ENCODE measurements at places on chromosomes 1 and 21. TPM values are rescaled to one million over a fixed set of nuclear protein-coding genes. Genes with fewer than 3 reads are reported as not detected.

The DNAI4 gene
- 2.7 TPM for total RNA-seq

DNA sequence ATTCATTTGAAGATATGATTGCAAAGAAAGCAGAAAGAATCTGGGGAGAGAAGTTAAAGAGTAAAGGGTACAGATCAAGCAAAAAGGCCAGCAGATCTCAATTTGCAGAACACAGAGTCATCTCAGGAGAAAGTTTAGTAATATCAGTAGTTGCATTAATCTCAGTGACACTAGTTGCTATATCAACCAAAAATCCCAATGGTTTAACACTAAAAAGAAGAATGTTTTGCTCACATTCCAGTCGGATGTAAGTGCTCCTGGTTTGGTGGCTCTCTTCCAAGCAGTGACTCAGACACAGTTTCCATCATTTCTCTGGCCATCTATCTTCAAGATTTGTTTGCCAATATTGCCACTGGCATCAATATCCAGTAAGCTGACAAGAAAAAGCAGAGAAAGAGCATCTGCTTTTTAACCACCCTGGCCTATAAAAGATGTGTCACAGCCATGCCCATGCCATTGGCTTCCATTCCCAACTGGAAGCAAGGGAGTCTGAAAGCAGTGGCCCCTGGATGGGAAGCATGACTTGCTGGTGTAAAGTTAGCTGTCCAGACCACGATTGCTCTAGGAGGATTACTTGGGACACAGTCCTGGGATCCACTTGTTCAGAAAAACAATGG lies 45.5 kb upstream of the AIM2 start:
- DNase-seq = no peak

DNA sequence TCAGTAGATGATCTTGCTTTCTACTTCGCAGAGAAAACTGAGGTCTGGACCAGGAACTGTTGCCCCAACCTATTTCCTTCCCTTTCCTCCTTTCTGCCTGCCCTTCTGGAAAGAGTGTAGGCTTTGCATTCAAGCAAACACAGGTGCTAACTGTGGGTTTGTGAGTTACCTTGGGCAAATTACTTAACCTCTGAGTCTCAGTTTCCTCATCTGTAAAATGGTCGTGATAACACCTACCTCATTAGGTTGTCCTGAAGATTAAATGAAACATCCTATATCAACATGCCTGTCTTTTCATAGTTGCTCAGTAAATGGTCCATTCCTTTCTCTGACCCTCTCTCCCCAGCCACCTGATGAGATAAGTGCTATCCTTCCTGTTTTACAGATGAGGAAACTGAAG lies 9.5 kb upstream of the BLACAT1 start:
- no peak for DNase-seq

GRCh38 chr21:28523367-28523766 lies 469.3 kb downstream of the LTN1 start:
- DNase-seq = no peak

GRCh38 chr1:47776667-47777131 lies 220.5 kb downstream of the TRABD2B start:
- DNase-seq = no peak

DNA sequence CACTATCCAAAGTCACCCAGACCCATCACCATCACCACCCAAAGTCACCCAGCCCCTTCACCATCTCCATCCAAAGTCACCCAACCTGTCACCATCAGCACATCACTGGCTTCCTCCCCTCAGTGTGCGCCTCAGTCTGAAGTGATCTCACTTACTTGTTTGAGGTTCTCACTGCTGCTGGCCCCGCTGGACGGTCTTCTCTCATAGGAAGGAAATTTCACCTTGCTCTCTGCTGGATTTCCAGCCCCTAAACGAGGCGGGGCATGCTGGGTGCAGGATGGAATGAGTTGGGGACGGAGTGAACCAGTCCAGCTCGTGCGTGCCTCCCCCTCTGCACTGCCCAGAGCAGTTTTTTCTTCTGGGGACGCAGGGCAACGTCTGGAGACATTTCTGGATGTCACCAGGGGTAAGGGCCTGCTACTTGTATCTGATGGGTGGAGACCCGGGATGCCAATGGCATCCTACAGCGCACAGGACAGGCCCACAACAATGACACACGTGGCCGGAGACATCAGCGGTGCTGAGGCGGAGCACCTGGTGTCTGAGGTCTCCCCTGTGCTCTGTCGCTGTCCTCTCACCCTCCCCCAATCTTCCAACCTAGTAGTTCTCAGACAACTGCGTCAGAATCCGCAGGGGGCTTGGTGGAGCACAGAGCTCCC lies 38.6 kb downstream of the PDE9A start:
- no peak for DNase-seq

The TMEM81 gene
- total RNA-seq = 3.0 TPM

DNA sequence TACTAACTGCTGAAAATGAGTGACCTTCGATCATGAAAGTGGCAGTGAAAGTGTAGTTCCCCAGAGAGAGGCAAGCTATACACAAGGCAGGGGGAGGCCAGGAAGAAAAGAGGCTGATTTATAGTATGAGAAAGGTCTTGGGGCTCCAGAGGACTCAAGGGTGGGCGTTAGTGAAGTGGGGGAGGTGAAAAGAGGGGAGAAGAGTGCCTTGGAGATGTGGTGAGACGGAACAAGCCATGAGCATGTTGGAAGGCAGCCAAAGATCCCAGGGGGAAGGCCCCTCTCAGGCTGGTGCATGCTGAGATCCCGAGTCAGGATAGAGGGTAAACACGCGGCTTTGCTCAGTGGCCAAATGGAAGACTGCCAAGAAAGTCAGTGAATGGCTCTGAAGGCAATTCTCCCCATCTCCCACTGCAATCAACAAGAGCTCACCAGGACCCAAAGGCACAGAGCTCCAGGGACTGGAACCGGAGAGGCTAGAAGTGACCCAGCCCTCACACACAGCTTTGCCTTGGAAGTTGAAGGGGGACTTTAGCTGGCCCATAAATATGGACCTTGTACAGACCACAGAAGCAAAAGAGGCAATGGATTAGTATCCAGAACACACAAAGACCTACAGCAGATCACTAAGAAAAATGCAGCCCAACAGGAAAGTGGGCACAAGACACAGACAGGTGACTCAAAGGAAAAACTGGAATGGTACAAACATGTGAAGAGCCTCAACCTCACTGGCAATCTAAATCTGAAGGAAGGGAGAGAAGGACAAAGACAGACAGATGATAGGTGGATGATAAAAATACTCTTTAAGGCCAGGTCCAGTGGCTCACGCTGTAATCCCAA lies 49.6 kb downstream of the HSF2BP start:
- DNase-seq = peak; percentile 63

DNA sequence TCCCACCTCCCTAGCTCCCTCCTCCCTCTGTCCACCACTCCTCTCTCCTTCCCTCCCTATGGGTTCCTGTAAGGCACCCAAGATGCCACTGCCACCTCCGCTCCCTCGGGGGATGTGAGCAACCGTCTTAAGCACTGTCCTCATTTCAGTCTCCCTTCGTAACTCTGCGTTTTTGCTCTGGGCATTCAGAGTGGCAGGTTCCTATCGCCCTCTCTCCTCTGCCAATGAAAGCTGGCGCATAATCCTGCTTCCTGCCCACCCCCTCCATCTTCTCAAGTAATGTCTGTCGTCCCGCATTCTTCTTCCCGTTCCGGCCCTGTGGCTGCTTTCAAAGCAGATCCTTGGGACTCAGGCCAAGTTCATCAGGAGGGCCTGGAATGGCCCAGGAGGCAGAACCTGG lies 253.9 kb upstream of the TMEM51 start:
- DNase-seq = no peak

GRCh38 chr1:32920833-32921232 lies 19.6 kb upstream of the TMEM54 start:
- DNase-seq = no peak

GRCh38 chr1:76870037-76870436 lies 2.8 kb downstream of the ST6GALNAC5 start:
- no peak for DNase-seq
